ENCODE measurements at places on chromosomes 7 and 10. TPM values are rescaled to one million over a fixed set of nuclear protein-coding genes. Genes with fewer than 3 reads are reported as not detected.
A peak's percentile ranks its signal among the peaks of the same experiment; 100 is the strongest.

SLC13A1 gene
- total RNA-seq = not detected

KNDC1 gene
- total RNA-seq = not detected

NME8 gene
- not detected for total RNA-seq

ADCY1 gene
- 0.98 TPM for total RNA-seq

ZNF273 gene
- total RNA-seq = 10.1 TPM

CPA1 gene
- total RNA-seq = not detected

PRRT4 gene
- 42.4 TPM for total RNA-seq

KIF11 gene
- total RNA-seq = 91.4 TPM

ZNF467 gene
- total RNA-seq = 7.5 TPM

GRCh38 chr10:123771877-123772644 is 105.9 kb downstream of the GPR26 start:
- H3K27me3 ChIP-seq = peaks cover 33% of the 10 kb centered on the region
- no peaks in the 10 kb centered on the region for H3K36me3 ChIP-seq
- DNase-seq = no peak
- H3K4me1 ChIP-seq = no peaks in the 10 kb centered on the region
- H3K4me3 ChIP-seq = no peak overlapping the region

- no peak for DNase-seq
- H3K4me3 ChIP-seq = no peak overlapping the region
- H3K27ac ChIP-seq = no peak overlapping the region
- H3K27me3 ChIP-seq = no peaks in the 10 kb centered on the region
Measured at GRCh38 chr10:89164080-89164479, 43.0 kb downstream of the CH25H start.

DNA sequence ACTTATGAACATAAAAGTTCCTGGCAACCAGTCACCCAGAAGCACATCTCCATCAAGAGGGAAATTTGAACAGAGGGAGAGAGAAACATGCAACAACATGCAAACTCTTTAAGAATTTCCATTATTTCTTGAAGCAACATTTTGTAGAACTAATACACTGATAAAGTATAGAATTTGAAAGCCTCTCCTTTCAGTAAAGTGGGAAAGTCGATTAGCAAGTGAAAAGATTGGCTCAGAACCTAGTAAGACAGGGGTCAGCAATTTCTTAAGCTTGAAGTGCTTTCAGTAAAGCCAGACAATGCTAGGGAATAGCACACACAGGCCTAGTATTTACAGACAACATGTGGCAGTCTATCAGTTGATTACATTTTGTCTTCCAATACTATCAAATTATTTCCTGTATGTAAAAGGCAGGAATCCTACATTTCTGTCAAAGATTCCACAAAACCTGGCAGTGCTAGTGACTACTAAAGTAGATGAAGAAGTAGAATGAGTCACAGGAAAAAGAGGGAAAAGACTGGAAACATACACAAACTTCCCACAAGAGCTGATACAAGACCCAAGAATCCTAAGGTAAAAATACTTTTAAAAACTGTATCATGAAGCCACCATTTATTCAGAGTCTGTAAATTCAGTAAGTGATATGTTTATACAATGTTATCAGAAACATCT is 25.2 kb downstream of the DNAJC1 start:
- H3K27me3 ChIP-seq = no peaks in the 10 kb centered on the region
- no peak overlapping the region for H3K27ac ChIP-seq
- no peaks in the 10 kb centered on the region for H3K36me3 ChIP-seq
- H3K4me3 ChIP-seq = no peak overlapping the region

- no peaks in the 10 kb centered on the region for H3K4me1 ChIP-seq
- H3K4me3 ChIP-seq = no peak overlapping the region
- peaks cover 7% of the 10 kb centered on the region for H3K27me3 ChIP-seq
- no peaks in the 10 kb centered on the region for H3K36me3 ChIP-seq
Measured at GRCh38 chr10:7199152-7199760, 211.6 kb downstream of the SFMBT2 start.

- H3K4me3 ChIP-seq = no peak overlapping the region
- no peaks in the 10 kb centered on the region for H3K27me3 ChIP-seq
- H3K4me1 ChIP-seq = no peaks in the 10 kb centered on the region
- no peak overlapping the region for H3K27ac ChIP-seq
- H3K36me3 ChIP-seq = no peaks in the 10 kb centered on the region
Measured at GRCh38 chr7:46881507-46882127, 700.3 kb downstream of the TNS3 start.

GRCh38 chr10:79137300-79137756 is 68.6 kb downstream of the ZMIZ1 start:
- no peaks in the 10 kb centered on the region for H3K36me3 ChIP-seq
- no peak overlapping the region for H3K4me3 ChIP-seq
- DNase-seq = no peak
- no peaks in the 10 kb centered on the region for H3K27me3 ChIP-seq

GRCh38 chr7:132262160-132262470 is 314.2 kb downstream of the PLXNA4 start:
- H3K27ac ChIP-seq = no peak overlapping the region
- H3K36me3 ChIP-seq = no peaks in the 10 kb centered on the region
- H3K4me1 ChIP-seq = no peaks in the 10 kb centered on the region
- no peak overlapping the region for H3K4me3 ChIP-seq
- DNase-seq = no peak

GRCh38 chr10:9781666-9782065 is 1236.0 kb upstream of the CELF2 start:
- H3K27ac ChIP-seq = no peak overlapping the region
- H3K36me3 ChIP-seq = no peaks in the 10 kb centered on the region

- H3K27ac ChIP-seq = no peak overlapping the region
- H3K36me3 ChIP-seq = peaks cover 4% of the 10 kb centered on the region
- no peak overlapping the region for H3K4me3 ChIP-seq
Measured at GRCh38 chr7:1130021-1130990, 29.7 kb downstream of the ZFAND2A start.

DNA sequence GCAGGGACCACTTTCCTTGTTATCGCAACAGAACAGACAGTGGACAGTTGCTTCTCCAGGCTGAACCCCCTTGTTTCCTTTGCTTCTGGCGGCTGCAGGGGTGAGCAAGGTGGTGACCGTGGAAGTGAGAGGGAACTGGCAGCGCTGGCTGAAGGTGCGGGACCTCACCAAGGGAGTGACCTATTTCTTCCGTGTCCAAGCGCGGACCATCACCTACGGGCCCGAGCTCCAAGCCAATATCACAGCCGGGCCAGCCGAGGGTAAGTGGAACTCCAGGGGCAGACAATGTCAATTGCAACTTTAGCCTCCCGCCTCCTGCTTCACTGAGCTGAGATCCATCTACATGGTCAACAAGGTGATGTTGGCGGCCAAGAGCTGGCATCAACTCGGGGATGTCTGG is 462.1 kb upstream of the FOXK1 start:
- H3K4me1 ChIP-seq = no peaks in the 10 kb centered on the region
- H3K36me3 ChIP-seq = no peaks in the 10 kb centered on the region
- no peak overlapping the region for H3K4me3 ChIP-seq
- no peak overlapping the region for H3K27ac ChIP-seq

DNA sequence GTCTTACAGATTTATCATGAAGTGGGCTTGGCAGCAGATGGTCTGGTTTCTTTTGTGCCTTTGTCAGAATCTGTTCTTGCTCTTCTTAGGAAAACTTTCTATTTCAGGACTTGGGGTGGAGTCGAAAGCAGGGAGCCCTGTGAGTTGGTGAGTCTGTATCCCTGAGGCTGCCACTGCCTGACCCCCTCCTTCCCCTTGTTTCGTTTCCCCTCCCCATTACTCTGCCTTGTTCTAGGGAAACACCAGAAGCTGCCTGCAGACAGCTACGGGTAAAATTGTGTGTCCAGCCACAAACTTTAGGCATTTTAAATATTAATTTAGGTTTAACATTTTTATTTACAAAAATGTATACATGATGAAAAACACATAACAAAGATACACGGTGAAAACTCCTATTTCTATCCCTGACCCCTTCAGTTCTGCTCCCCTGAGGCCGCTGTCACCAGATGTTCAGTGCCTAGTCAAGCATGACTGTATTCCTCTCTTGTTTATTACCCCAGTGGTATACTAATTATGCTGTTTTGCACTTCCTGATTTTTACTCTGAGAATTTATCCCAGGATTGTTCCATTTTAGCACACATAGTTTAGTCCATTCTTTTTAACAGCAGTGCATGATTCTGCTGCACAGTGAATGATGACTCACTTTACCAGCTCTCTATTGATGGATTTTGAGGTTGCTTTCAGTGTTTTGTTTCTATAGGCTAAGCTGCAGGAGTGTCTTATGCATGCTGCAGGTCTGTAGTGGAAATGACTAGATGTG is 9.1 kb downstream of the TSPAN14 start:
- H3K4me3 ChIP-seq = peak overlapping the region; percentile 16
- peaks cover 89% of the 10 kb centered on the region for H3K4me1 ChIP-seq
- H3K27ac ChIP-seq = peak overlapping the region; percentile 89
- no peaks in the 10 kb centered on the region for H3K27me3 ChIP-seq
- DNase-seq = peak; percentile 87
- no peaks in the 10 kb centered on the region for H3K36me3 ChIP-seq

- no peak overlapping the region for H3K27ac ChIP-seq
- no peaks in the 10 kb centered on the region for H3K36me3 ChIP-seq
- peaks cover 27% of the 10 kb centered on the region for H3K27me3 ChIP-seq
- no peaks in the 10 kb centered on the region for H3K4me1 ChIP-seq
Measured at GRCh38 chr10:98589007-98589406, 142.3 kb upstream of the HPS1 start.

DNA sequence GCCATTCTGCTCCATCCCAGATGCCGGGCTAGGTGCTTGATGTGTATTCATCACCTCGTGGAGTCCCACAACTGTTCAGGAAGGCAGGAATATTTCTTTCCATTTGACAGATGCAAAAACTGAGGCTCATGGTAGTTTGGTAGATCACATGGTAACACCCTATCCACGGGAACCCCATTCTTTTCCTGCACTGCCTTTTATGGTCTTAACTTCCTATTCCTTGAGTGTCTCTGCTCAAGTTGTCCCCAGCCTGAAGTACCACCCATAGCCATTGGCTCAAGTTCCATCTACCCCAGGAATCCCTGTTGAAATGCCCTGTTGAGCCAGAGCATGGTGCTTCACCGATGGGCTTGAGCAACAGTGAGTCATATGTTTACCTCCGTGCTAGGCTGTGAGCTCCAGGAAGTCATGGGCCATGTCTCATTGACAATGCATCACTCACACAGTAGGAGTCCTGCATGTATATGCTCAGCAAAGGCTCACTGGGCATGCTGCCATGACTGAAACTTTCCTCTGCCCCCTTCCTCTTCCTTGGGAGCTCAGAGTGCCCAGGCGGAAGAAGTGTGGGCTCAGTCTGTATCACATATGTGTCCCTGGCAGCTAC is 71.7 kb upstream of the ADAM12 start:
- H3K4me1 ChIP-seq = no peaks in the 10 kb centered on the region
- no peaks in the 10 kb centered on the region for H3K36me3 ChIP-seq
- no peak overlapping the region for H3K4me3 ChIP-seq
- peaks cover 4% of the 10 kb centered on the region for H3K27me3 ChIP-seq
- DNase-seq = peak; percentile 78

GRCh38 chr7:99037327-99037940 is 106.5 kb downstream of the SMURF1 start:
- peaks cover 2% of the 10 kb centered on the region for H3K4me1 ChIP-seq
- no peak overlapping the region for H3K27ac ChIP-seq
- no peak overlapping the region for H3K4me3 ChIP-seq

DNA sequence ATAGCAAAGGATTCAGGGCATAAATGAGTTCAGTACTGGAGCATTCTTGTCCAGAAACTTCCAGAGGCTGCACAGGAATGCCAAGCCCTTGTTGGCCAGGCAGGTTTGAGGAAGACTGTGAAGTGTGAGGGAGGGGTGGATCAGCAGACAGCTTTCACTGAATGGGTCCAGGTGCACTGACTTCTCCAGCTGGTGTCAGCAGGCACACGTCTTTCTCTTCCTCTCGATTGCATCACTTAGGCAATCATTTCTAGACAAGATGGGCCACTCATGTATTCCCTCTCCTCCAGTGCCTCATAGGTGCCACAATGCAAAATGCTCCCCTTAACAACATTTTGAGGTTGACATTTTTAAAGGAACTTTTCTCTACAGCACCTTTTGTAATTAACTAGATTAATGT is 15.6 kb upstream of the PLEKHS1 start:
- no peaks in the 10 kb centered on the region for H3K27me3 ChIP-seq
- H3K4me3 ChIP-seq = no peak overlapping the region
- H3K4me1 ChIP-seq = peaks cover 33% of the 10 kb centered on the region
- no peaks in the 10 kb centered on the region for H3K36me3 ChIP-seq
- peak; percentile 46 for DNase-seq

GRCh38 chr10:778626-779330 is 89.3 kb upstream of the DIP2C start:
- no peaks in the 10 kb centered on the region for H3K36me3 ChIP-seq
- H3K4me1 ChIP-seq = peaks cover 6% of the 10 kb centered on the region
- H3K27ac ChIP-seq = no peak overlapping the region
- no peak for DNase-seq
- H3K4me3 ChIP-seq = no peak overlapping the region
- H3K27me3 ChIP-seq = no peaks in the 10 kb centered on the region

- peaks cover 16% of the 10 kb centered on the region for H3K4me1 ChIP-seq
- H3K27me3 ChIP-seq = no peaks in the 10 kb centered on the region
- no peaks in the 10 kb centered on the region for H3K36me3 ChIP-seq
- H3K27ac ChIP-seq = no peak overlapping the region
- H3K4me3 ChIP-seq = no peak overlapping the region
Measured at GRCh38 chr10:3397846-3398245, 225.3 kb upstream of the PITRM1 start.

GRCh38 chr7:24318326-24318725 is 34.3 kb downstream of the NPY start:
- no peaks in the 10 kb centered on the region for H3K36me3 ChIP-seq
- DNase-seq = peak; percentile 11
- no peaks in the 10 kb centered on the region for H3K4me1 ChIP-seq
- no peak overlapping the region for H3K4me3 ChIP-seq
- H3K27ac ChIP-seq = no peak overlapping the region

DNA sequence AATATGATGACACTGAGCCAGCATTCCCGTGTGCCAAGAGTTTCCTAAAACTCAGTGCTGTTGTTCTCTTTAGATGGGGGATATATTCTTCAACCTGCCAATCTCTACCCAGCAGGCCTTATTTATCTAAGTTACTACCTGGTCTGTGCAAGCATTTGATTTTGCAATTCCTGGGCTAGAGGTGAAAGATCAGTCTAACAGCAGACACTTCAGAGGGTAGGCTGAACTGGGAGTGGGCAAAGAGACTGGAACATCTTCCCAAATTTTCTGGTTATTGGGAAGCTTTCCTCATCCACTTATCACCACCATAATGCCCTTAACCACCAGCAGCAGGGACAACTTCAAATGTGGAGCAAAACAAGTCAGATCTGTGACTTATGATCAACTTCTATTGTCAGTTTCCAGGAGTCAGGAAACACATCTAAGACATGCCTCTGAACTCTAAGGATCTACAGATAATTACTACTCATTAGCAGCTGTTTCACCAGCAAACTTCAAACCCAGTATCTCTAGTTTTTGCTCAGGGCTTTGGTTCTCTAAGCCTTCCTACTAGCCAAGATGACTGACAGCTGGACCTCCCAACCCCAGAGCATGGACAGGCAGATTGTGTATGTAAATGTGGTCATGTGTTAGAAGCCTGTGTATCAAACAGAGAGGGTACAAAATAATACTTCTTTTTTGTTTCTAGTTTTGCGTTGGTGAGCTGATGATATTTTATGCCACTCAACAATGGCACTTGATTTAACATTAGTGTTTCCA is 1.0 kb downstream of the ASAH2 start:
- no peak overlapping the region for H3K27ac ChIP-seq
- H3K4me1 ChIP-seq = no peaks in the 10 kb centered on the region
- peaks cover 46% of the 10 kb centered on the region for H3K27me3 ChIP-seq
- H3K36me3 ChIP-seq = no peaks in the 10 kb centered on the region
- no peak for DNase-seq

GRCh38 chr10:123607386-123607785 is 58.8 kb upstream of the GPR26 start:
- H3K4me1 ChIP-seq = no peaks in the 10 kb centered on the region
- H3K4me3 ChIP-seq = no peak overlapping the region
- no peak for DNase-seq
